ENCODE measurements at places on chromosomes 11 and 22.
A peak's percentile ranks its signal among the peaks of the same experiment; 100 is the strongest.

DNA sequence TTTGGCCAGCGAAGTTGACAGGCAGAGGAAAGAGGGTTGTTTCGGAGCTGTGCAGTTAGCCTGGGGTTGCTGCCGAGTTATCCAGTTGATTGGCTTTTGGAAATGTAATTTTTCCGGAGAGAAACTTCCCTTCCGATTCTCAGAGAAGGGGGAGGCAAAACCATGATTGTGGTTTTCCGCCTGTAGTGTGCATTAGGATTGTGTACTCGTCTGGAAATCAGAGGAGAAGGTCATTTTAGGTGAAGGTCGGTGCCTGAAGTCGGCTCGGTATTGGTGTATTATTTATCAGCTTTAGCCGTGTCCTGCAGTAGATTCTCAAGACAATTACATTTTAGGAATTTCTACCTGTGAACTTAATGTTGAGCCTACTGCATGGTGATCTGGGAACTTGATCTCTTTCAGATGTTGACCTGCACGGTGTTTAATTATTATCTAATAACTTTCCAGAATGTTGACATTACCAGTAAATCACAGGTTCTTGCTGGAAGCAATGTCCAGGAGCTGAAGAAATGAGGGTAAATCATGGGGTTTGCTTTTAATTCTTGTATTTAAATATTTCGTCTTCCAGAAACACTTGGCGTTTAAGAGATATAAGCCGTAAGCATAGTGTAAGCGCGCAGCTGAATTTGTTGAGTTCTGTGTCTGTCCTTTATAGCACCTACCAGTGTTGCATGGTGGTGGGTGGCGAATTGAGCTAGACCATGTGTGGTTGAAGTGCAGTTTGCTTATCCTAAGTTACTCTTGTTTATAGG lies 1.3 kb downstream of the ARHGEF12 start:
- peak; percentile 33 for DNase-seq

DNA sequence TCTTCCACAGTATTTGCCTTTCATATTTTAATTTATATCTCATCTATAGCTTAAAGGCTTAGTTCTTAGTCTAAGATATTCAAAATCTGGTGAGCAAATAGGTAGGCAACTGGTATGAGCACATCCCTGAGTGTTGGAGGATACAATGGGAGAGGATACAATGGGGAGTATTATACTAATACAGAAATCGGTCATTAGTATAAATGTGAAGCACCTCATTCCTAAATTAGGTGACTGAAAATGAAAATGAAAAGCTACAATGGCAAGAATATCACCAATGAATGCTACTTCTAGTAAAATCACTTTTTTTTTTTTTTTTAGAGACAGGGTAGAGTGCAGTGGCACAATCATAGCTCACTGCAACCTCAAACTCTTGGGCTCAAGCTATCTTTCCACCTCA lies 21.0 kb downstream of the ENTHD1 start:
- DNase-seq: no peak

DNA sequence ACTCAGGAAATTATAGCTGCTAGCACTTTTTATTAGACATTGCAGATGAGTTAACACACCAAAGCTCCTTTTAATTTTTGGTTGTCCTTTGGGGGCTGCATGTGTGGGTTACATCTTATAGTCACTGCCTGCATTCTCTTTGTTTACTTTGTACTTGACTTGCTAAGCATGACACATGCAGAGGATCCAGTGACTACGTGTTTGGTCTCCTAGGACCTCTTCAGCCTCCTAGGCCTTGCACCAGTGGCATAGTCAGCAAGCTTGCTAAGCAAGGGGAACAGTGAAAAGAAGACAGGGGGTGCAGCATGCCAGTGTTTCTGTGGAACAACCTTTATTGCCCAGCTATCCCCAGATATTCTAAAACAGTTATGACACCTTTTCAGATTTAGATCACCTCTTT lies 108.2 kb downstream of the PAX6 start:
- DNase-seq: no peak

DNA sequence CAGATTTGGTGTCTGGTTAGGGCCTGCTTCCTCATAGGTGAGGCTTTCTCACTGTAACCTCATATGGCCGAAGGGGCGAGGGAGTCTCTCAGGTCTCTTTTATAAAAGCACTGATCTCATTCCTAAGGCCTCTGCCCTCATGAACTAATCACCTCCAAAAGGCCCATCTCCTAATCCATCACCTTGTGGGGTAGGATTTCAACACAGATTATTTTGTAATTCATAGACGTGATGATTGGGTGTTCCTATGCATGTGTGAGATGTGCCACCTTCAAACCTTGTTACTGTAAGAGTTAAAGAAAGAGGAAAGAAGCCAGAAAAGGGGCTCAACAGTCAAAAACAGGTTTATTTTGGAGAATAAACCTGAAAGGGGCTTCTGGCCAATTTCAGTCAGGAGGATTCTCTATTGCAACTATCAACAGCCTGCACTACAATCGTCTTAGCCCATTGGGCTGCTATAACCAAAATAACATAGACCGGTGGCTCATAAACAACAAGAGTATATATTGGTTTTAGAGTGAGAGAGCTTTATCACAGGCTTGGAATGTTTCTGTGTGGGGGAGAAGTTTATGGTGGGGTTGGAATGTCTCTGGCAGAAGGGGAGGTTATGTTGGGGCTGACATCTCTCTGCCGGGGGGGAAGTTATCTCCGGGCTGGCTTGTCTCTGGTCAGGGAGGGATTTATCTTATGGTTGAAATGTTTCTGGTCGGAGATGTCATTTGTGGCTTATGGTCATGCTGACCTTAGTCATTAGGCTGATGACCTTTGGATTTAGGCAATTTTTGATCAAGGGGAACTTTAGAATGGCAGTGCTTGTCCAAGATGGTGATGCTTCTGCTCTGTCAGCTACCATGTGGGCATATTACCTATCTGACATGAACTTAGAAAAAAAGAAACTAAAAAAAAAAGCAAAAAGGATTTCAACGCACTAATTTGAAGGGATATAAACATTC lies 35.1 kb downstream of the CSF2RB start:
- no peak for DNase-seq

DNA sequence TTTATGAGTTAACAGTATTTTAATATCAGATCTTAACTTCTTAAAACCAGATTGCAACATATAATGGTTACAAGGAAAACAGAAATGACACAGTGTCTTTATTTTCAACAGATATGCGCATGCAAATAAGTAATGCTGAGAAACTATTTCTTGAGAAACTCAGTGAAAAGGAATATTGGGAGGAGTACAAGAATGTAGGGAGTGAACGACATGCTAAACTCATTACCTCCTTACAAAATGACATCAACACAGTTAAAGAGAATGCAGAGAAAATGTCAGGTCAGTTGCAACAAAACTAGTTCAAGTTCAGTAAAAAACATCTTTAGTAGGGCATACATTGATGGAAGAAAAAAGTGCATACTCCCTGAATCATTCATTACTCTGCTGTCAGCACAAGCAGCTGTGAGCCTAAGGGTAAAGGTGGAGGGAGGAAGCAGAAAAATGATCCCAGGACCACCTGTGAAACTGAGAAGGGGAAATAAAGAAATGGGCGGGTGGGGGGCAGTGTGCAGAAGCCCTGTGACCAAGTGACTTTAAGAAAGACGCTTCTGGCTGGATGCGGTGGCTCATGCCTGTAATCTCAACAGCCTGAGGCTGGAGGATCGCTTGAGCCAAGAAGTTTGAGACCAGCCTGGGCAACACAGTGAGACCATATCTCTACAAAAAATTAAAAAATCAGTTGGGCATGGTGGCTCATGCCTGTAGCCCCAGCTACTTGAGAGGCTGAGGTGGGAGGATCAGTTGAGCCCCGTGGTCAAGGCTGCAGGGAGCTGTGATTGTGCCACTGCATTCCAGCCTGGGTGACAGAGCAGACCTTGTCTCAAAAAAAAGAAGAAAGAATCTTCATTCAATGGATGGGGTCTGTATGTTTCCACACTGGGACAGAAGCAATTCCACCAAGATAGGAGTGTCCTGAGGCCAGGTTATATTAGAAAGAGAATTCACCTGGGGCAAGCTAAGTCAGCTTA lies 31.2 kb downstream of the CCDC83 start:
- DNase-seq: no peak

DNA sequence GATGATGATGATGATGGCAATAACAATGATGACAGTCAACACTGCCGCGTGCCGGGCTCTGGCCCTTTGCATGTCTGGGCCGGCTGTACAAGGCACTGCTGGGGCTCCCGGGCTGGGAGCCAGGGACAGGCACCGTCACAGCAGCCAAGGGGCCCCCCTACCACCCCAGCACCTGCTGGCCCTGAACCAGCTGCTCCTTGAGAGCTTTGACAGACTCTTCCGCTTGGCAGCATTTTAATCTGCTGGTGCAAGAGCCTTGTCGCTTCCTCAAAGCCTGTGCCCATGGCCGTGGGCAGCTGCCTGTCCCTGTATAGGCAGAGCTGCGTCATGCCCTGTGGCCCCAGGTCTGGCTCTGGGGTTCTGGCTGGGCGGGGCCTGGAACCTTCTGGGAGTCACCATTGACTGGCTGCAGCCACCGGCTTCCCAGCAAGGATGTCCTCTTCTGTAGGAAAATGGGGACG lies 12.9 kb upstream of the MUC6 start:
- peak; percentile 68 for DNase-seq

GRCh38 chr11:109870297-109870696 lies 222.9 kb upstream of the ZC3H12C start:
- DNase-seq: no peak

DNA sequence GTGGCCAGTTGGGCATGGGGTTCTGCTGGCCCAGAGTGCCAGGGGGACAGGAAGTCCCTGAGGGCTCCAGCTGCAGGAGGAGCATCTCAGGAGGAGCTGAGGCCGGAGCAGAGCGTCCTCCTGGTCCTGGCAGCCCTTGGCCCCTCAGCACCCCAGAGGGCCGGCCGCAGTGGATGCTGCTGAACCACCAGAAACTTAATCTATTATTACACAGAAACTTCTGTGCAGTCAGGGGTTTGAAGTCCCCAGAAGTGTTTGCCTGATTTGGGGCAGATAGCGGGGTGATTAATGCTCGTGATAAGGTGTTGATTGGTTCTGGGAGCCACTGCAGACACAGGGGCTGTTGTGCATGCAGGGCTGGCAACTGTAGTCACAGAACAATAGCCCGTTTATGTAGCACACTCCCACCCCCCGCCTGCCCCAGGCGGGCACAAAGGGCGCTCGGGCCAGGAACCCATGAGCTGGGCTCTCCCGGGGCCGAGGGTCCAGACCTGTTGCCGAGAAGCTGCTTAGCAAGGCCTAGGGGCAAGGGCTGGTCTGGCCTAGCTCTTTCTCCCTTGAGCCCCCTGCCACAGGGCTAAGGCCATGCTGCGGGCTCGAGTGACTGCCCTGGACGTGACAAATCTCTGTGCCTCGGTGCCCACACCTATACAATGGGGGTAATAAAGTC lies 29.0 kb upstream of the KCNQ1OT1 start:
- DNase-seq: no peak

- DNase-seq: no peak
These were observed 155.4 kb upstream of the ANO5 start for GRCh38 chr11:22037505-22037904.

DNA sequence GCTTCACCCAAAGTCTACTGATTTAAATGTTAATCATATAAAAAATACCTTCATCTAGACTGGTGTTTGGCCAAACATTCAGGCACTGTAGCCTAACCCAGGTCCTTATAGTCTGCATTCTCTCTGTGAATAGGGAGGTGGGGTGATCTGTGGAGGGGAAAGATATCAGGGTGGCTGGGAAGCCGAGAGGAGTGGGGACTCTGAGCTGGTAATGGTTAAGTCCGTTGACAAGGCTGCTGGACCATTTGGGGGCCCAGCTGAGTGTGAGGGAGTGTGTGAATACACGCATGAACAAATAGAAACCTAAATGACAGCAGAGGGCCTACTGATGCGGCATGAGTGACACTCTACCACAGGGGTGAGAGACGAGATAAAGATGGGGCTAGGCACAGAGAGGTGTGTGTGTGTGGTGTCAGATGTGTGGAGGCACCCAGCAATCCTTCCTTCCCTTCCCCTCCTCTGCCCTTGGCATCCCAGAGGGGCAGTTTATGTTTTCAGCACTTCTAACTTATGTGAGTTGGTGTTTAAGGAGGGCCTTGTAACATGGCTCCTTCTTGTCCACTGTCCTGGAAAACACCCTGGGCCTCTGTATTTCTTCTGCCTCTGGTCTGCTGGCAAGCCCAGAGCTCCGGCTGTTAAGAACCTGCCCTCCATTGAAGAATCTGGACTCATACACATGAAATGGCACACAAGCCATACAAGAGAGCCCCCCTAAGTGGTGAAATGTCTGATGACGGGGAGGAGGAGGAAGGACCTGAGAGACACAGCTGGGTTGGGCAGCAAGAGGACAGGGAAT lies 249.1 kb upstream of the TBCEL start:
- DNase-seq: no peak

DNA sequence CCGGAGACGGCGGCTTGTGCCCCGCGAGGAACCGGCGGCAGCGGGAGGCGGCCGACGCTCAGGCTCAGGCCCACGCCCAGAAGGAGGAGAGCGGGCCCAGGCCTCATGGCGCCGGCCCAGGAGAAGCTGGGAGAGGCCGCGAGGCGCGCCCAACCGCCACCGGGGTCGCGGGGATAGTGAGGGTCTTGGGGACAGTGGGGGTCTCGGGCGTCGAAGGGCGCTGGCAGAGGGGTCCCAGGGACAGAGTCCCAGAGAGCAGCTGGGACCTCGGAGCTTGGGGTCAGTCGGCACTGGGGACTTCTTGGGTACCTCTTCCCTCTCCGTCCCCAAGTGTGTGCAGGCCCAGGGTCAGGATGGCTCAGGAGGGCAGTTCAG lies at the start of gene PKDREJ:
PKDREJ (minus strand) TSS at position 128 of the 375 bp plus-strand sequence; CDS start at position 107, 21 bp downstream.
- no peak for DNase-seq

DNA sequence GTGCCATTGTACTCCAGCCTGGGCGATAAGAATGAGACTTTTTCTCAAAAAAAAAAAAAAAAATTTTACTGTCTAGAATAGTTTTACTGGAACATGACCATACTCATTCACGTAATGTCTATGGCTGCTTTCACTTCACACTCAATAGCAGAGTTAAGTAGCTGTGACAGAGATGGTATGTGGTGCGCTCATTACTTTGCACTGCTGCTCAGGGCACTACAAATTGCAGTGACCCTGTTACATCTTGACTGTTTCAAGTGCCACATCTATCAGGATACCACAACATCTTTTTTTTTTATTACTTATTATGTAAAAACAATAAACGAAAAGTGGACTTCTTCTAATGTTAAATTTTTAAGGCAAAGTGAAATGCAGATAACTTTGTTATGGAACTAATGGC lies 110.3 kb downstream of the ARHGAP20 start:
- no peak for DNase-seq

DNA sequence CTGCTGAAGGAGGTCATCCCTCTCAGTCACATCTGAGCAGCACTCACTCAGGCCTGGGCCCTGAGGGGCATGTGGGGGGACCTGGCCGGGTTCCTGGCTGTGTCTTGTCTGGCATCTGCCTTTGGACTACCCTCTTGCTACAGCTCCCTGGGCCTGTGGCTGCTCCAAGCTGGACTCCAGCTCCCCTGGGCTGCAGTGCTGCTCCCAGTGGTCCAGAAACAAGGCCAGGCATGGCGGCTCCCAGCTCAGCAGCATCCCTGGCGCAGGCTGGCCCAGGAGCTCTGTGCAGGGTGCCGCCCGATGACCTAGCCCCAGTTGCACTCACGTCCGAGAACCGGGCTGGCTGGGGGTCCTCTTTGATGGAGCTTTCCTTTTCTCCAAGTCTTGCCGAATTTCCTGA lies 5.3 kb downstream of the CDPF1 start:
- no peak for DNase-seq
